Activated CD4-positive, CD25-positive, alpha-beta regulatory T cell (primary cell): ENCODE measurements at places on chromosomes 1 and 21.

DNA sequence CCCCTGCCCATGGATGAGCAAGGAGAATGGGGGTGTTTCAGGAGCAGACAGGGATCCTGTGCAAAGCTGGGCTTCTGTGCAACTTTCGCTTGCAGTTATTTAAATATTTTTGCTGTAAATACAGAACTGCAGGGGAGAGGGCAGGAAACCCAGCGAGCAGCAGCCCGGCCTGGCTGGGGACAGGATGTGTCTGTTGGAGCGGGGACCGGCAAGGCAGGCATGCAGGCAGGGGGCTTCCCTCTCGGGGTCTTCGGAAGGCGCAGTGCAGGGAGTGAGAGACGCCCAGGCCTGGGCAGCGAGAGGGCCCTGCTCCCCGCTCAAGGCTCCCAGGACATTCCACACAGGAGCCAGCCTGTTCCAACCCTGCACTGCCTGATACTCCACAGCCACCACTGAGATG, 1.7 kb upstream of the AIRE start:
- DNase-seq: no peak

DNA sequence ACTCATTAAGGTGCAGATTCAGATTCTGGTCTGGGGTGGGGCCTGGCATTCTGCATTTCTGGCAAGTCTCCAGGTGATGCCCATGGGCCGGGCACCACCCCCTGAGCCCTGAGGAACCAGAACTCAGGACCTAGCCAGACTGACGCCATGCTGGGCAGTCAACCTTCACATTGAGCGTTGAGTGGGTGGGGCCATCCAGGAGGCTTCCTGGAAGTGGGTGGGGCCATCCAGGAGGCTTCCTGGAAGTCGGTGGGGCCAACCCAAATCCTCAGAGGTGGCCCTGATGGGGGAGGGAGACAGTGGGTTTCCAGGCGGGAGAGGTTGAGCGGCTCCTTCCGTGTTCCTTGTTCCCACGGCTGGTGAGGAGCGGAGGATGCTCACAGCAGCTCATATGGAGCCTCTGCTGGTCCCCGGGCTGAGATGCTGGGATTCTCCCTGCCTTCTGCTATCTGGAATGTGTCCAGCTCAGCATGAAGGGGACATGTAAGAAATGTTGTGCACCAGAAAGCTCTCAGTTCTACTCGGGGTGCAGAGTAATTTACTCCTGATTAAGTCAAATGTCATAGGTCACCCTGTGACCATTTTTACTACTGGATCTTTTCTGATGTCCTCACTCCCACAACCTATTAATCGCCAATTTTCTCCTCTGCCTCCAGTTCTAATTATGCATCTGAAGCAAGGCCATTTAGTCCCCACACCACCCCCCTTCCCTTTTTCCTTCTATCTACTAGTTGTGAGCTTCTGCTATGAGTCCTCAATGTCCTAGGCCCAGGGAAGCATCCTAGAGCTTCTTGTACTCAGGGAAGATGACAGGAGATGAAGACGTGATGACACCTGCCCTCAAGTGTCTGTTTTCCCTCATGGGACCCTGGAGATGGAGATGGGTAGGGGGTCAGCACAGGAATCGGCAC, 435.4 kb downstream of the PTPRU start:
- no peak for DNase-seq

GRCh38 chr1:46757247-46757955, 38.5 kb upstream of the EFCAB14 start:
- DNase-seq: no peak

GRCh38 chr1:53560581-53561502, 101.6 kb downstream of the DMRTB1 start:
- no peak for DNase-seq

DNA sequence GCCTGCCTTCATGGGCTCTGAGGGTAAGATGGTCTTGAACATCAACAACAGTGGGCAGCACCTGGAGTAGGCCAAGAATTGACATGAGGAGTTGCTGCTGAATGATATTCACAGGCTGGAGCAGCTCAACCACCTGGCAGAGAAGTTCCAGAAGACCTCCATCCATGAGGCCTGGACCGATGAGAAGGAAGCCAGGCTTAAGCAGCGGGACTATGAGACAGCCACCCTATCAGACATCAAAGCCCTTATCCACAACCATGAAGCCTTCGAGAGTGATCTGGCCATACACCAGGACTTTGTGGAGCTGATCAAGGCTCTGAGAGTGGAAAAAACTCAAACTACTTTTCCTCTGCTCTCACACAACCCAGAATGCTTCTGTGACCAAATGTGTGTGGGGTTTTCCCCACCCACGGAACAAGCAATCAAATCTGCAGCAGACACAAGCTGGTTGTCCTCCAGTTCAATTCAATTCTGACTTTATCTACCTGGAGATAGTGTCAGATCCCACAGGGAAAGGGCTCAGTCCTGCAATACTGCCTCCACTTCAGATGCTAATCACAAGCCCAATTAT, 12.1 kb upstream of the EPHA10 start:
- no peak for DNase-seq

GRCh38 chr1:100152271-100152670, 19.3 kb downstream of the TRMT13 start:
- no peak for DNase-seq

GRCh38 chr1:10962483-10962882, 50.0 kb upstream of the TARDBP start:
- no peak for DNase-seq

- DNase-seq: no peak
These were observed 19.6 kb downstream of the SPATA45 start for GRCh38 chr1:212827831-212828278.

DNA sequence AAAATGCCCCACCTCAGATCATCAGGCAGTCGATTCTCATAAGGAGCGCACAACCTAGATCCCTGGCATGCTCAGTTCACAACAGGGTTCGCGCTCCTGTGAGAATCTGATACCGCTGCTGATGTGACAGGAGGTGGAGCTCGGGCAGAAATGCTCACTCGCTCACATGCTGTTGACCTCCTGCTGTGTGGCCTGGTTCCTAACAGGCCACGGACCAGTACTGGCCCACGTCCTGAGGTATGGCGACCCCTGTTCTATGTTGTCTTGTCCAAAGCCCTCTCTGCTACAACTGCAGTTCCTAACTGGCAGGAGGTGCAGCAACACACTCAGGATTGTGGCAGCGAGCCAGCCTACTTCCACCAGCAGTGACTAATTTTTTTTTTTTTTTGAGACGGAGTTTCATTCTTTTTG, 70.6 kb downstream of the CLSTN1 start:
- no peak for DNase-seq

- DNase-seq: no peak
These were observed 269.4 kb downstream of the LRRC7 start for GRCh38 chr1:69836971-69837636.

DNA sequence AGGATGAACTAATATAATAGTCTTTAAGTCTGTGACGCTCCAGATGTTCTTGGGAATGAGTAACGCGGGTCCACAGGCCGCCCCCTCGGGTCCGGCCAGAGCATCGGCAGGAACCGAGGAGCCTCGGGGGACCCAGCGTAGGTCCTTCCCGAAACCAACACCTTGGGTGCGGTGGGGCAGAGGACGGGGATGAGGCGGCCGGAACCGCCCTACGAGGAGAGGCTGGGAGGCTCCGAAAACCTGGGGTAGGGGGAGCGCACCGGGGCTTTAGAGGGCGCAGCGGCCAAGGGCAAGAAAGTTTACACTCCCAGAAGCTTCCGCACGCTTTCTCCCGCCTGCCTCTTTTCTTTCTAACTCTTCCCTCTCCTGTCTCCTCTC, 7.1 kb downstream of the DMRTA2 start:
- DNase-seq: no peak

DNA sequence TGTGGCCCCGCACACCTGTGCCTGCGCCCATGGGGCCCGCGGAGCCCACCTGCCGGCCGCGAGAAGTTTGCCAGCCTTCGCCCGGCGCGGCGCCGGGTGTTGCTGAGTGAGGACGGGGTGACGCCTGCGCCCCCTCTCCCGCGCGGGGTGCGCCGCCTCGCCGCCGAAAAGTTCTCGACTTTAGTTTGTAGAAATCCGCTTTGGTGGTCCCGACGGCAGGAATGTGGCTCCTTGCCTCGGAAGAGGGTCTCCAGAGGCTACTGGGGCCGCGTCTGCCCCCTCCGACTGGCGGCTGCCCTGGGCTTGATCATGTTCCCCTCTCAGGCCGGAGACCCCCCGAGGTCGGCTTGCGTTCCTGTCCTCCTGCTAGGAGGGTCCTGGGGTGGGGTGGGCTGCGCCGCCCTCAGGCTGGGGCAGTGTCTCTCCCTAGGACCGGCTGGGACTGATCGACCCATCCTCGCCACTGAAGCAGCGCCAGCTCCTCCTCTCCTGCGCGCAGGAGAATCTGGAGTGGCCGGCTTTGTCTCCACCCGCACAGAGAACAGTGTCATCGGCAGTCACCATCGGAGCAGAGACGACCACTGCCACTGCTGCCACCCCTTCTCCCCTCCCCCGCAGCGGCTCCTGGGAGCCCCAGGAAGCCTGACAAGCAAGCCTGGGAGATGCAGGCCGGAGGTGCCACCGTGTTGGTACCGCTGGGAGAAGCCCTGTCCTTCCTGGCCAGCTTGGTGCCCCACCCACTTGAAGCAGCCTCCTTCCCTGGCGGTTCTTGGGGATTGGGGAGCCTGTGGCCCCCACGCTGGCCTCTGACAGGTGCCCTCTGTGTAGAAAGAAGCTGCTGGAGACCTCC, 553 bp upstream of the SLC30A2 start:
- no peak for DNase-seq

DNA sequence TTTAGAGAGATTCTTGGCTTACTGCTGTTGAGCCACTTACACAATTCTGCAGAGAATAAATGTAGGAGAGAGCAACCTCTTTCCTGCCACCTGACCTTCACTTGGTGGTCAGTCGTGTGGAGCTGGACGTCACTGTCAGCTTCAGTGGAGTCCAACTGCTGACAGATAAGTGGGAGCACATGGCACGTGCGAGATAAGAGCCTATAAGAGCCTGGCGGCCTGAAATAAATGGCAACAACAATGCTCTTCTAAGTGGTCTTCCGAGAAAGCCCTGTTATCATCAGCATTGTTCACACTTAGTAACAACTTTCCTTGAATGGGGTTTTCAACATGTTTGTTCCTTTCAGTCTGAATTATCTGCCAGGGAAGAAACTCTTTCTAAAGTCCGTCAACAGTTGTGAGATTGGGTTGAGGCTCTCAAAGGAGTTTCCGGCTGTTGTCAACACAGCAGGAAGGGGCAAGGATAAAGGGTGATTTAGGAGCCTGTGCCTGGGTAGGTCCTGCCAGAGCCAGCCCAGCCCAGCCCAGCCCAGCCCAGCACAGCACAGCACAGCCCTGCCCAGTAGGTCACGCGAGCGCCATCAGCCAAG, 57.2 kb upstream of the RUNX1 start:
- no peak for DNase-seq

DNA sequence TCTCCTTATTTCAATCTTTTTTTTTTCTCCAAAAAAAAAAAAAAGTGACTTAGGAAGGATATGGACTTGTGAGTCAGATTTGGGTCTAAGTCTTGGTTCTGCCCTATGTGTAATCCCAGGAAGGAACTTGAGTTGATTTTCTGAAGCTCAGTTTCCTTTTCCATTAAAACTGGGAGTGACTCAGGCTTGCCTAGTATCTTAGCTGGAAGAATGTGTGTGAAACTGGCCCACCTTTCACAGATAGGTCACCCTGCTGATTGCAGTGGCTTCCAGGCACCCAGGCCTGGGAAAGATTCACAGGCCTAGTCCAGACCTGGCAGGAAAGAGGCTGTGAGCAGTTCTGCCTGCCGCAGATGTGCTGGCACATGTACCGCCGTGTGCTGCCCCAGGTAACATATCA, 218.3 kb upstream of the HOOK1 start:
- no peak for DNase-seq

DNA sequence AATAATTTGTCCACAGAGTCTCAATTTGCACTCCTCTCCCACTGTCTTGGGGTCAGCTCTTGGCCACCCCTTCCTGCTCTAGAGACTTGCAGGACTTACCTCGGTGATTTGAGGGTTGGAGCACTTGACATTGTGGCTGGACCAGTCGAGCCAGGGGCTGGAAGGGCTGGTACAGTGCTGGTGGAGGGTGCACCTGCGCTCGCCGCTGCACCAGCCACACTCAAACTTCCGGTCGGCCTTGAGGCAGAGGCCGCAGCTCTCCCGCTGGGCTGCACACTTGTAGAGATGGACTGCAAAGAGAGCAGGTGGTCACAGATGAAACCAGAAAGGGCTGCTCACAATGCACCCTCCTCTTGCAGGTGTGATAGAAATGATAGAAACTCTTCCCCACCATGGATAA, 165.0 kb downstream of the PLXNA2 start:
- no peak for DNase-seq

DNA sequence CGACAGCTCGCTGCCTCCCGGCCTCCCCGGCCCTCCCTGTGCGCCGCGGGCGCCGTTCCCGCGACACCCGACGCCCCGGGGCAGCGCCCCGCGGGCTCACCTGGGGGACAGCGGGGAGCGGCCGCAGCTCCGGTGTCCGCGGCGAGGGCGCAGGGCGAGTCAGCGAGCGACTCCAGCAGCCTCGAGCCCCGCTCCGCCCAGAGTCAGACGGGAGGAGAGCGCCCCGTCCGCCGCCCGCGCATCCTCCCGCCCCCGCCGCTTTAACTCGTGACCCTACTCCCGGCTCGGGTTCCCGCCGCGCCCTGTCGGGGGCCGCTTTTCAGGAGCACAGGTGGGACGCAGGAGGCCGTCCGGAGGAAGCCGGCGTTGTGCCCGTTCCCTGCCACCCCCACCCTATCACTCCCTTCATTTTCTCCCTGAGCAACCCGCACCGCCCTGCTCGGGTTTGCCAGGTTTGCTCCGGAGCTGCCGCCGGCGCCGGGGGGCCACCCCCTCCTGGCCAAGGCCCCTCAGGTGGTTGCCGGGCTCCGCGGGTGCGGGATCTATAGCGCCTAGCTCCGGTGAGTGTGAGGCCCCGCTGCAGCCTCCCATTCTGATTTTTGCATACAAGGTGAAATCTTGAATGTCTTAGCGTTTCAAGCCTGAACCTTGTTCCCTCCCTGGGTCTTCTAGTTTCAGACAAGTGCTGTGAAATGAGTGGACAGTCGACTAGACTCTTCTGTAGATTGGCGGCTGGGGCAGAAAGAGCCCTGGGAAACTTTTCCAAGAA, at the start of gene MCOLN3:
MCOLN3 (minus strand) TSS at position 205 of the 769 bp plus-strand sequence. CDS start 3,140 bp downstream, outside the sequence.
- peak; percentile 7 for DNase-seq

- no peak for DNase-seq
These were observed 594.2 kb upstream of the ADAMTS5 start for GRCh38 chr21:27561116-27561515.

DNA sequence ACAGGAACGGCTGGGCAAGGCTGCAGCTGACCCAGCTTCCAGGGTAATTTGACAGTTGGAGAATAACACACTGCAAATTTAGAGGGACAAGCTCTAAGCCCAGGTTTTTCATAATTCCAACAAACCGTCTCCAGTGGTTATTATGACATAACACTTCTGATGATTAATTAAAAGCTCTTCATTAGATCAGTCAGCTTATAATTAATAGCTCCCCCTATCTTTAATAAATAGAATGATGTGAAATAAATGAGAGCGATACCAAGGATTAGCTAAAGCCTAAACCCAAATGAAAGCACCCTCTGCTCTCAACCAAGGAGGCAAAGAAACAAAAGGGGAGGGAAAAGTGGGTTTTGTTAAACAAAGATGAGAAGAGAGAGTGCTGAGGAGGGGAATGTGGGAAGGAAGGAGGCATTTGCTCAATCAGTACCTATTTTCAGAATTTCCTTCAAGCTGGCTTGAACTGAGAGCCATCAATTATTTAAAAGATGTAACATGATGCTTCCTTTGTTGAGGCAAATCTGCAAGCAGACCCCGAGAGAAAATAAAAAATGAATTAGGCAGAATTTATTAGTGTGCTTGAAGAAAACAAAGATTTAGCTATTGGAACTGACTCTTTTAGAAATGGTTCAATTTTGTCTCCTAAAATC, 221.8 kb upstream of the ESRRG start:
- DNase-seq: no peak
